ENCODE measurements at places on chromosomes 1 and 21.

- no peak for DNase-seq
Measured at GRCh38 chr21:36603221-36603620, 95.7 kb upstream of the SIM2 start.

DNA sequence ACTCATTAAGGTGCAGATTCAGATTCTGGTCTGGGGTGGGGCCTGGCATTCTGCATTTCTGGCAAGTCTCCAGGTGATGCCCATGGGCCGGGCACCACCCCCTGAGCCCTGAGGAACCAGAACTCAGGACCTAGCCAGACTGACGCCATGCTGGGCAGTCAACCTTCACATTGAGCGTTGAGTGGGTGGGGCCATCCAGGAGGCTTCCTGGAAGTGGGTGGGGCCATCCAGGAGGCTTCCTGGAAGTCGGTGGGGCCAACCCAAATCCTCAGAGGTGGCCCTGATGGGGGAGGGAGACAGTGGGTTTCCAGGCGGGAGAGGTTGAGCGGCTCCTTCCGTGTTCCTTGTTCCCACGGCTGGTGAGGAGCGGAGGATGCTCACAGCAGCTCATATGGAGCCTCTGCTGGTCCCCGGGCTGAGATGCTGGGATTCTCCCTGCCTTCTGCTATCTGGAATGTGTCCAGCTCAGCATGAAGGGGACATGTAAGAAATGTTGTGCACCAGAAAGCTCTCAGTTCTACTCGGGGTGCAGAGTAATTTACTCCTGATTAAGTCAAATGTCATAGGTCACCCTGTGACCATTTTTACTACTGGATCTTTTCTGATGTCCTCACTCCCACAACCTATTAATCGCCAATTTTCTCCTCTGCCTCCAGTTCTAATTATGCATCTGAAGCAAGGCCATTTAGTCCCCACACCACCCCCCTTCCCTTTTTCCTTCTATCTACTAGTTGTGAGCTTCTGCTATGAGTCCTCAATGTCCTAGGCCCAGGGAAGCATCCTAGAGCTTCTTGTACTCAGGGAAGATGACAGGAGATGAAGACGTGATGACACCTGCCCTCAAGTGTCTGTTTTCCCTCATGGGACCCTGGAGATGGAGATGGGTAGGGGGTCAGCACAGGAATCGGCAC is 435.4 kb downstream of the PTPRU start:
- no peak for DNase-seq

DNA sequence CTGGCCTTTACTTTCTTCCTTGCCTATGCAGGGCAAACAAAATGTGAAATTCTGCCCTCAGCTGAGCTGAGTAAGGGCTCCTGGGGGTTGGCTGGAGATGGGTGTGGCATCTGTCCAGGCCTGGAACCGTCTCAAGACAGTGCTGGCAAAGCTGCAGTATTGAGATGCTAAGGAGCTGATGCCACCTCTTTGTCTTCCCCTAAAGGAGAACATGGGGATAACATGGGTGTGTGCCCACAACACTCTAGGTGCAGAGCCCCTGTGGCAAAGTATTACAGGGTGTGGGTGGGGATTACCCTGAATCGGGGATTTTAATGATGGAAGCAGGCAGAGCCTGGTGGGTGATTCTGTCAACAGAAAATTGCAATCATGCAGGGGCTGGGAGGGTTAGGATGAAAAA is 2.5 kb upstream of the ST3GAL3 start:
- no peak for DNase-seq

- no peak for DNase-seq
Measured at GRCh38 chr1:56481140-56481694, 98.1 kb downstream of the PLPP3 start.

DNA sequence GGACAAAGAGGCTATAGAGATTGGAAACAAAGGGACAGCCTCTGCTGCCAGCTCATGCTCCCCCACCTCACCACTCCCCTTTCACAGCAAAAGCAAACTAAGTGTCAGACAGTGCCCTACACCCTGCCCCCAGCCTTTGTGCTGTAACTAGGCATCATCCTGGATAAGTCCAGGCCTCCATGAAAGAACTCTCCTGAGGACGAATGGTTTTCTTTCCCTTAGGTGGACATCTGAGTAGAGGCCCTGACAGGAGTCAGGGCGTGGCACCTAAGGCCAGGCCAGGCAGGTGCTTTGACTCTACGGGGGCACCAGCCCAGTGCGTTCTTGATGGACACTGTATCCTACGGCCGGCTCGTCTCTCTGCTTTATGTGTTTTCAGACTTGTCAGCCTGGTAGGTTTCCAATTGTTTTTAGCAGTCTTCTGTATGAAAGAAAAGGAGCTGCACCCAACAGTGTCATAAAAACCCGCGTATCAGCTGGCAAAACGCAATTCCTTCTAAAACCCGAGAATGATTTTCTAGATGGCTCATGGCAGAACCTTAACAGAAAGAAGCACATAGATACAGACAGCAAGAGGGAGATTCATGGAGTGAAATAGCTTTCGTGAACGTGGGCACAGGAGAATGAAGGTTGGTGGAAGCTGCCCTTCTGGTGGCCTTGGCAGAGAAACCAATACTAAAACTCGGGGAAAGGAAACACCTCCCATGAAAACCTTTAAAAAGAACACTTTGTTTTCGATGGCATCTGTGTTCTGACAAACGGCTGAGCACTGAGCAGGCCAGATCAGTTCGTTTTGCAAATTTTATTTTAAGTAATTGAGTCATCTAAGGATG is 51.7 kb upstream of the AJAP1 start:
- no peak for DNase-seq

DNA sequence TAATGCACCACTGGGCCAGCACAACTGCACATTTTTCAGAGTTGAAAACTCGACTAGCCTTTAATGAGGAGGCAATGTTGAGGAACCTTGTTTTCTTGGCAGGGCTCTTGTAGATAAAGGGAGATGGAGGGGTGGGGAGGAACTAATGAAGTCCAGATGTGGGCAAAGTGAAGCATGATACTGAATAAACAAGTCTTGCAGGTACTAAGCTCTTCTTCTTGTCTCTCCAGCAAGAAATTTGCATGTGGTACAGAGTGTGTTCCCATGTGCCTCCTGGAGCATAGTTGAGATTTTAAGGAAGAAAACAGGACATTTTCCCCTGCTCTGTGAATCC is 47.0 kb downstream of the PLPP3 start:
- DNase-seq, result no peak

GRCh38 chr1:14804626-14805025 is 206.1 kb downstream of the KAZN start:
- DNase-seq, result no peak

GRCh38 chr1:171965777-171966176 is 124.5 kb downstream of the DNM3 start:
- DNase-seq, result no peak

DNA sequence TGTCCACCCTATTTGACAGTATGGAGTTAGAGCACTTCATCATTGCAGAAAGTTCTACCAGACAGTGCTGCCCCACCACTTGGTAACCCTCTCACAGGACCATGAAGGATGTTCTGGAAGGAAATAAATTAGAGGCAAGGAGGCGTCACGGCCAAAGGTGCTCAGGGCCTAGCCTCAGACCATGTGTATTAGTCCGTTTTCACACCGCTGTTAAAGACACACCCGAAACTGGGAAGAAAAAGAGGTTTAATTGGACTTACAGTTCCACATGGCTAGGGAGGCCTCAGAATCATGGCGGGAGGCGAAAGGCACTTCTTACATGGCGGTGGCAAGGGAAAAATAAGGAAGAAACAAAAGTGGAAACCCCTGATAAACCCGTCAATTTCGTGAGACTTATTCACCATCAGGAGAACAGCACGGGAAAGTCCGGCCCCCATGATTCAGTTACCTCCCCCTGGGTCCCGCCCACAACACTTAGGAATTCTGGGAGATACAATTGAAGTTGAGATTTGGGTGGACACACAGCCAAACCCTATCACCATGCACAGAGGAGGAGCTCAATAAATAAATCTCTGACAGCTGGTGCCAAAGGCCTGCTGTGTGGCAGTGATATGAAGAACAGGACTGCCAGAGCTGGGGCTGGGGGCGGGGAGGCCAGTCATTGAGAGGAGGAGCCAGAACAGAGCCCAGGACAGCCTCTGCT is 75.8 kb downstream of the FHAD1 start:
- no peak for DNase-seq

GRCh38 chr1:206551986-206552326 is 44.6 kb downstream of the RASSF5 start:
- DNase-seq, result no peak

GRCh38 chr1:17569200-17570139 is 30.0 kb downstream of the ARHGEF10L start:
- no peak for DNase-seq

- DNase-seq, result no peak
Measured at GRCh38 chr1:171798765-171799164, 17.3 kb downstream of the METTL13 start.

- DNase-seq, result no peak
Measured at GRCh38 chr1:89285745-89286380, 13.2 kb upstream of the GBP5 start.

DNA sequence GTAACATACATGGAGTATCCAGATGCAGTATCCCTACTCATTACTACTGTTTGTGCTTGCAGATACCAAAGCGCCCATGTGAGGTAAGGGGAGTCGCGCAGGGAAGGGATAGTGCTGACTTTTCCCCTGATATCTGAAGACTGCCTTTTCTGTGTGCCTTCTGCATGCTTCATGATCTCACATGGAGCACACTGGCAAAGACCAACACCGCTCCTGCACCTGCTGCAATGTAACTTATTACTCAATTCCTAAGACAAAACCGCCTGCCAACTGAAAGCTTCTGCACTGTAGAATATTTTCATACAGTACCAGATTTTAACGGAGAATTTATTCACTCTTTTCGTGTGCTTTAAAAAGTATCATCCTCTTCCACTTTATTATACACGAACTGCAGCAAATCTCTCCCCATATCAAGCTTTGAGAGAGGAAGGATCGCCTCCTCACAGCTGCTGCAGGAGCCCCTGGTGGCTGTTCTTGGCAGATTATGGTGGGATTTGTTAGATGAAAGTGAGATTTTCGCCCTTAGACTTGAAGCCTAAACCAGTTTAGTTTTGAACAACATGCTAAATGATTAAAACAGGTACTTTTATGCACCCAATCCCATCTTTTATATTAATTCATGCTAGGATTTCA is 99.1 kb downstream of the PTPN14 start:
- no peak for DNase-seq

- DNase-seq, result no peak
Measured at GRCh38 chr1:43565600-43566360, 35.1 kb downstream of the PTPRF start.

DNA sequence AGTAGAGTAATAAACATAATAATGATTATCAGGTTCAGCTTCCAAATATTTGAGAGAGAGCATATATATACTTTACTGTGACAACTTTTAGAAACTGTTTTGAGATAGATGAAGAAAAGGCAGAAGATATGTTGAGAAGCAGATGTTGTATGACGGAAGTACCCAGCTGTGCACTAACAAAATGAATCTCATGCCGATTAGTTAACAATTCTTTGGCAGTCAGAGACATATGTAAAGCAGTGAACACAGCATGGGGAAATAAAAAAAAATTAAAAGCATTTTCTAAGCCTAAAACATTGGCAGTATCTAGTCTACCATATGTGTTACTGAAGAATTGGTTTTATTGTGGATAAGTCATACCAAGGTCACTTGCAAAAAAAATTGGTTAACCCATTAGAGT is 51.8 kb downstream of the MAGI3 start:
- DNase-seq, result no peak

DNA sequence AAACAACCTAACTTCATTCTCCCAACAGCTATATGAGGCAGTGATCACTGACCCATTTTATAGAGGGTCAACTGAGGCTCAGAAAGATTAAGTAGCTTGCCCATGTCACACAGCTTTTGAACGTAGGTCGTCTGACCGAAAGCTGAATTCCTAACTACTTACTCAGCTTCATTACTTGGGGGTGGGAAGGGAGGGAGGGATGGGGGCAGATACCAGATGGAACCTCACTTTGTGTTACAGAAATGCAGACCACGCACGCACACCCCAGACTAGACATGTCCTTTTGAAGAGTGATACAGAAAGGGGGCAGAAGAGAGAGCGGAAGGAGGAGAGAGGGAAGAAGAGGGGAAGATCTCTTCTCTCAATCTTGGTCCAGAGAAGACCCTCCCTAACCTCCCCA is 2.3 kb downstream of the ADGRB2 start:
- no peak for DNase-seq

- no peak for DNase-seq
Measured at GRCh38 chr1:38917772-38918171, 23.9 kb downstream of the RHBDL2 start.

- no peak for DNase-seq
Measured at GRCh38 chr1:153291514-153291913, 21.2 kb downstream of the PGLYRP3 start.

- no peak for DNase-seq
Measured at GRCh38 chr1:211261229-211261628, 2.1 kb downstream of the RCOR3 start.

GRCh38 chr1:234617131-234617985 is 7.4 kb upstream of the IRF2BP2 start:
- no peak for DNase-seq

- no peak for DNase-seq
Measured at GRCh38 chr1:44315521-44315920, 39.5 kb downstream of the ERI3 start.

DNA sequence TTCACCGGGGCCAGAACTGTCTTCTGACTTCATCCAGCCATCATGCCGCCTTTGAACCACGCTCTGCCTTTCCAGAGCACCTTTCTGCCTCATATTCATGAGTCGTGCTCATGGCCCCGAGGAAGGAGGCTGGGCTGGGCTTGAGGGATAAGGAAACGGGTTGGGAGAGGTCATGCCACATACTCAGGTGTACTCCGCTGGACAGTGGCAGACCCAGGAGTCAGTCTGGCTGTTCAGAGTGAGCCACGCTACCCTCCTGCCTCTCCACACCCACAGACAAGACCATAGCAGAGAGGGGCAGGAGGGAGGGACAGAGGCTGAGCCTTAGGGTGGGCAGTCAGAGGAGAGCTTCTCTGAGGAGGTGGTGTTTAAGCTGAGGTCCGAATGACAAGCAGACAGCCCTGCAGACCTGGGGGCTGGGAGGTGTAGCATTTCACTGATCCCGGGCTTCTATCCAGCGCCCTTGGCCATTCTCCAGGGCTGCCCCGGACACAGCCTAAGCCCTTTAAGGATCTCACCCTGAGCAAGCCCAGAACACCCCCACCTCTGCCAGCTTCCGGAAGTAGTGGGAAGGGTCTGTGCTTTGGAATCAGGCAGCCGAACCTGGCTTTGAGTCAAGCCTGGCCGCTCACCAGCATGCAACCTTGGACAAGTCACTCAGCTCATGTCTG is 102.3 kb downstream of the LACTBL1 start:
- no peak for DNase-seq

DNA sequence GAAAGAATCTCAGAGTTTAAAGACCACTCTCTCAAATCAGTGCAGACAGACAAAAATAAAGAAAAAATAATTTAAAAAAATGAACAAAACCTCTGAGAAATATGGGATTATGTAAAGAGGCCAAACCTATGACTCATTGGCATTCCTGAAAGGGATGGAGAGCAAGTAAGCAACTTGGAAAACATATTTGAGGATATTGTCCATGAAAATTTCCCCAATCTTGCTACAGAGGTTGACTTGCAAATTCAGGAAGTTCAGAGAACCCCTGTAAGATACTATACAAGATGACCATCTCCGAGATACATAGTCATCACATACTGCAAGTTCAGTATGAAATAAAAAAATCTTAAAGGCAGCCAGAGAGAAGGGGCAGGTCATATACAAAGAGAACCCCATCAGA is 43.7 kb upstream of the IVNS1ABP start:
- DNase-seq, result no peak
